ENCODE measurements at places on chromosomes 2 and 18. TPM values are rescaled to one million over a fixed set of nuclear protein-coding genes. Genes with fewer than 3 reads are reported as not detected.

- H3K27me3 ChIP-seq, result no peaks in the 10 kb centered on the region
- no peaks in the 10 kb centered on the region for H3K4me1 ChIP-seq
- DNase-seq, result no peak
- H3K27ac ChIP-seq, result no peak overlapping the region
Measured at GRCh38 chr18:22378672-22379282, 38.9 kb downstream of the CTAGE1 start.

GRCh38 chr2:238450440-238450861 is 23.7 kb downstream of the ASB1 start:
- H3K27ac ChIP-seq, result no peak overlapping the region
- no peaks in the 10 kb centered on the region for H3K27me3 ChIP-seq
- peaks cover 29% of the 10 kb centered on the region for H3K4me1 ChIP-seq
- no peak overlapping the region for H3K4me3 ChIP-seq

DNA sequence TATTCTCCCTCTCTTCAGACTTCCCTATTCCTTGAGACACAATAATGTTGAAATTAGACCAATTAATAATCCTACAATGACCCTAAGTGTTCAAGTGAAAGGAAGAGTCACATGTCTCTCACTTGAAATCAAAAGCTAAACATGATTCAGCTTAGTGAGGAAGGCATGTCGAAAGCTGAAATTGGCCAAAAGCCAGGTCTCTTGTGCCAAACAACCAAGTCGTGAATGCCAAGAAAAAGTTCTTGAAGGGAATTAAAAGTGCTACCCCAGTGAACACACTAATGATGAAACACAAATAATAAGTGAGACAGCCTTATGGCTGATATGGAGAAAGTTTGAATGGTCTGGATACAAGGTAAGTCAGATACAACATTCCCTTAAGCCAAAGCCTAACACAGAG is 115.4 kb downstream of the PXDN start:
- no peaks in the 10 kb centered on the region for H3K27me3 ChIP-seq
- no peak for DNase-seq
- H3K36me3 ChIP-seq, result no peaks in the 10 kb centered on the region
- peaks cover 9% of the 10 kb centered on the region for H3K4me1 ChIP-seq
- H3K27ac ChIP-seq, result no peak overlapping the region
- no peak overlapping the region for H3K4me3 ChIP-seq

GRCh38 chr18:49666045-49666775 is 104.4 kb downstream of the LIPG start:
- H3K4me3 ChIP-seq, result no peak overlapping the region
- H3K36me3 ChIP-seq, result no peaks in the 10 kb centered on the region
- no peak for DNase-seq
- no peaks in the 10 kb centered on the region for H3K27me3 ChIP-seq
- H3K27ac ChIP-seq, result no peak overlapping the region
- no peaks in the 10 kb centered on the region for H3K4me1 ChIP-seq

Gene AQP12A
- total RNA-seq, result 1.6 TPM

Gene MAPK4
- total RNA-seq, result 0.23 TPM

All from spleen (tissue), 13 donors.